ENCODE measurements at places on chromosomes 16 and 17. TPM values are rescaled to one million over a fixed set of nuclear protein-coding genes. Genes with fewer than 3 reads are reported as not detected.

USP43 gene
- 3.9 TPM for total RNA-seq

CNGB1 gene
- 0.06 TPM for total RNA-seq

WDR45B gene
- 91.3 TPM for total RNA-seq

TUBB3 gene
- 243 TPM for total RNA-seq

SYNGR3 gene
- 7.6 TPM for total RNA-seq

SRCIN1 gene
- 2.7 TPM for total RNA-seq

GPR179 gene
- 0.03 TPM for total RNA-seq

NPW gene
- 0.40 TPM for total RNA-seq
